ENCODE measurements at places on chromosomes 3 and 15.
A peak's percentile ranks its signal among the peaks of the same experiment; 100 is the strongest.

GRCh38 chr15:75648156-75649000 is 666 bp downstream of the SNX33 start:
- DNase-seq, result peak; percentile 79

GRCh38 chr15:83848315-83849050 is 194.6 kb downstream of the ADAMTSL3 start:
- DNase-seq, result no peak

GRCh38 chr3:161879470-161879869 is 382.9 kb downstream of the OTOL1 start:
- no peak for DNase-seq

- peak; percentile 97 for DNase-seq
Measured at GRCh38 chr3:195542698-195543499, at the start of gene PPP1R2. Gene PPP1R2 (minus strand): TSS chr3:195543325. CDS start chr3:195543025, 300 bp downstream.

DNA sequence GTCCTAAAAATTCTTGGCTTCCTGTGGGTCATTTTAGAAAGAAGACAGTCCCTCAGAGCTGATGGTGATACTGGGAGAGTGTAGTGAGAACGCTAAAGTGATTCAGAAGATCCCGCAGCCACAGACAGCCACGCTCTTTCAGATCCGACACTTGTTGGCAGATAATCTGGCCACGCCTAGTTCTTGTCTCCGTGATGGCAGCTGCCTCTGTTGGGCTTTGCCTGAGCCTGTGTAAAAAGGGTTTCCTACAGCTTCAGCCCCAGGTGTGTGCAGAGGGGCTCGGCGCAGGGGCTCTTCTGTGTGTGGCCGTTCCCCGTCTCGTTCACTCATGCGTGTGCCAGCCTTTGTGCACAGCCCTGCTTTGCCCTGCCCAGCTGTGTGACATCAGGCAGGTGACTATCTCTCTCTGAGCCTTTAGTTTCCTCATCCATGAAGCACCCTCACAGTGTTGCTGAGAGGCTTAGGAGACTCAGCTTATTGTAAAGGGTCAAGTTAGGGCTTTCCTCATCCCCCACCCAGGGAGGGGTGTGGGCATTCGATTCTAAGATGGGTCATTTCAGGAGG is 6.3 kb downstream of the IRAK2 start:
- DNase-seq, result no peak

DNA sequence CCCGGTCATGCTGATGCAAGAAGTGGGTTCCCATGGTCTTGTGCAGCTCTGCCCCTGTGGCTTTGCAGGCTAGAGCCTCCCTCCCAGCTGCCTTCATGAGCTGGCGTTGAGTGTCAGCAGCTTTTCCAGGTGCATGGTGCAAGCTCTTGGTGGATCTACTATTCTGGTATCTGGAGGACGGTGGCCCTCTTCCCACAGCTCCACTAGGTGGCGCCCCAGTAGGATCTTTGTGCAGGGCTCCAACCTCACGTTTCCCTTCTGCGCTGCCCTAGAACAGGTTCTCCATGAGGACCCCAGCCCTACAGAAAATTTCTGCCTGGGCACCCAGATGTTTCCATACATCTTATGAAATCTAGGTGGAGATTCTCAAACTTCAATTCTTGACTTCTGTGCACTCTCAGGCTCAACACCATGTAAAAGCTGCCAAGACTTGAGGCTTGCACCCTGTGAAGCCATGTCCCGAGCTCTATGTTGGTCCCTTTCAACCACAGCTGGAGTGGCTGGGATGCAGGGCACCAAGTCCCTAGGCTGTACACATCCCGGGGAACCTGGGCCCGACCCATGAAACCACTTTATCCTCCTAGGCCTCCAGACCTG is 238.4 kb upstream of the MDFIC2 start:
- DNase-seq, result no peak

- DNase-seq, result no peak
Measured at GRCh38 chr3:187802928-187803259, 57.6 kb upstream of the BCL6 start.

GRCh38 chr3:141864281-141864970 is 12.0 kb upstream of the ATP1B3 start:
- no peak for DNase-seq

DNA sequence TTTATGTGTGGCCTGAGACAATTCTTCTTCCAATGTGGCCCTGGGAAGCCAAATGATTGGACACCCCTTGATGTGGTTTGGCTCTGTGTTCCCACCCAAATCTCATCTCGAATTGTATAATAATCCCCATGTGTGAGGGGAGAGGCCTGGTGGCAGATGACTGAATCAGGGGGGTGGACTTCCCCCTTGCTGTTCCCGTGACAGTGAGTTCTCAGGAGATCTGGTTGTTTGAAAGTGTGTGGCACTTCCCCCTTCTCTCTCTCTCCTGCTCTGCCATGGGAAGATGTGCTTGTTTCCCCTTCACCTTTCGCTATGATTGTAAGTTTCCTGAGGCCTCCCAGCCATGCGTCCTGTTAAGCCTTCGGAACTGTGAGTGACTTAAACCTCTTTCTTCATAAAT is 60.1 kb upstream of the PARL start:
- no peak for DNase-seq

DNA sequence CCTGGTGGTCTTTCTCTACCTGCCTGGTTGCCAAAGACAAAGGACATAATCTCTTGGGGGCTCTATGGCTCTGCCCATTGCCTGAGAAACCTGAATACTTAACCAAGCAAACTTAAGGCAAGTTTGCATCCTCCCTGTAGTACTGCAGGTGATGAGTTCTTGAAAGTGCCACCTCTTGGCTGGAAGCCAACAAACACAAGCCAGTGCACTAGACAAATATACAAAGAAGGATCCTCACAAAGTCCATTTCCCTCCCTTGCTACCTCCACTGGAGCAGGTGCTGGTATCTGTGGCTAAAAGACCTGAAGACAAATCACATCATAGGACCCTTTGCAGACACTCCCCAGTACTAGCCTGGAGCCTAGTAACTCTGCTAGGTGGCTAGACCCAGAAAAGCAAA is 772.3 kb downstream of the SI start:
- no peak for DNase-seq

DNA sequence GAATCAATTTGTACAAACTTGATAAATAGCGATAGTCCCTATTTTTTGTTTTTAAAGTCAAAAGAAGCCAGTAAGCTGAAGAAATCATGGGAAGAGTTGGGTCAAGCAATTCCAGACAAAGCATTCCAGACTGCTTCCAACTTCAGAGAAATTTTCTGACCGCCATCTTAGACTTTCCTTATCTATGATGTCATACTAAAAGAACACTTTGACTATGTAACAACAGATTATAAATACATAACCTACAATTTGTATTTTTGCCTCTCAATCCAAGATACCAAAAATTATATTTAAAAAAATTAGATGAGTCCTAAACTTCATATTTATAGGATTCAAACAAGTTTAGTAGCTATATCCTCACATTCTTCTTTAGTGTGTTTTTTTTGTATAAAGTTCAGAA is 286.2 kb upstream of the KCNH8 start:
- no peak for DNase-seq

- DNase-seq, result peak; percentile 82
Measured at GRCh38 chr15:59917504-59918157, 86.5 kb upstream of the FOXB1 start.

DNA sequence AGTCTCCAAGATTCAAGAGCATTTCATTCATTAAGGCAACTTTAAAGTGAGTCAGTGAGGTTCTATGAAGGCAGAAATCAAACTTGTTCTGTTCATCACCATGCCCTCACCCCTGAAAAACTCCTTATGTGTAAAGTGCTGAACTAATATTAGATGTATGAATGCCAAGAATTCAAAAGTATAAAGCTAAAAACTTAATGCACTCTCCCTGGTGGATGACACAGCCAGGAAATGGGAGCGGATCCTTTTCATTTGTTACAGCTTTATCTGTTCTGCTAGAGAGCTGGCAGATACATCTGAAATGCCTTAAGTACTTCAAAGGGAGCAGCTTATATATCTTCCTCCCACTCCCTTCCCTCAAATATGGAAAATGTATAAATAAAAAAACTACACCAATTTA is 8.2 kb downstream of the TXNRD3 start:
- no peak for DNase-seq

DNA sequence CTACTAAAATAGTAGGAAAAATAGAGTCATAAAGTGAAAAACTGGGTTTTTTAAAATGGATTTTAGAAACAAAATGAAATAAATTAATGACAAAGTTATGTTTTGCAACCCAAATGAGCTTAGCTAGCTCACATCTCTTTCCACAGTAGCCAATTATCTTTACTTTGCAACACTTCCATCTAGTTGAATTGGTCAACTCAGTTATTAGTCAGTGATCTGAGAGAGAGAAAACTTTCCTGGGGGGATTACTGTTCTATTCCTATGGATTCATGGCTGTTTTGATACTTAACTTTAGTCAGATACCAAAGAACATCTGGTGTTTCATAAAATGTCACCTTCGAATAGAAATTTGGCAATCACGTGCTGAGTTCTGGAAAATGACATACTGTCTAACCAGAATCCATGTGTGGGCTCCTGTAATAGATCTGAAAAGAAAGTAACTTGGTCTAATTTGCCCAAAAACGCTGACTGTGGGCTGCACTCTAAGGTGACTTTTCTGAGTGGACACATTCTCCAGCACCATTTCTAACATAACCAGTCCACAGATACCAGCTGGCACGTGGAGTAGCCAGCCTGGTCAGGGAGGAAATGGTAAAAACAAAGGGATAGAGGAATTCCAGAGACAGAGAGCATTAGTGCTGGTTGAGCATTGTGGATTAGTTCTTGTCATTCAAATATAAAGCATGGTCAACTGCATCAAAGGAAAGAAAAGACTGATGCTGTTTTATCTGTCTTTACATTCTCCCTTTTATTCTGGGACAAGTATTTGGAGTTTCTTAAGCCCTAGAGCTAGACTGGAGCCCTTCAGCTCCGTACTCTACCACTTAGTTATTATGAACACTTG is 45.2 kb upstream of the CCDC80 start:
- DNase-seq, result peak; percentile 24

DNA sequence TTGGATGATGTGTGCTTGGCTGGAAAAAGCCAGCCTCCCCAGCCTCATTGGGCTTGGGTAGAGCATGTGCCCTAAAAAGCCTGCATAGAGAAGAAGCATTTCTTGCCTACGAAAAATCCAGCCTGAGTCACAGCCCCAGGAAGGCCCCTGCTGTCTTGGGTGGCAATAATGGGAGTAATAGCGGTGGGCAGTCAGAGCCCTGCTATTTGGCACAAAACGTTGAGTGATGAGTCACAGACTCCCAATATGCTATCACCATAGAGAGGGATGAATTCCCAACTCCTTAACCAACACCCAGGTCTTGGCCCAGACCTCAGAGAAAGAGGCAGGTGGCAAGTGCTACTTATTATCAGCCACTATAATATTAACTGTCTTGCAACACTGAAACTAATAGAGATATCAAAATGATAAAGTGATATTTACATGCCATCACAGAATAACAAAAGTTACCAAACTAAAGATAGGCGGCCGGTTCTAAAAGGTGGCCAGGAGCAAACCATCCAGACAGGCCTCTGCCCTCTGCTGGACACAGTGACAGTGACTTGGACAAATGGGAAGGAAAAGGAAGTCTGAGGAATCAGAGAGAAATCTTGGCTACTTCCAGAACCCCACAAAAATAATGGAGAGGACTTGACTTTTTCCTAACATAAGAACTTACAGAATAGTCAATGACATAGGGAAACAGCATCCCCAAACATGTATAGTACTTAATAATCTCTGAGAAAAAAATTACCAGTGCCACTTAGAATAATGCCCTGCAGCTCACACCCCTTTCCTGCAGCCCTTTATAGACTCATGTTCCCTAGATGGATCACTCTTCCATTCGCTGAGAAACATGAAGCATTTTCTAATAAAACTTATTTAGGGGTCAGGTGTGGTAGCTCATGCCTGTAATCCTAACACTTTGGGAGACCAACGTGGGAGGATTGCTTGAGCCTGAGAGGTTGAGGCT is 51.9 kb upstream of the MUC13 start:
- peak; percentile 39 for DNase-seq

- DNase-seq, result no peak
Measured at GRCh38 chr15:41169781-41170180, 53.7 kb upstream of the INO80 start.

DNA sequence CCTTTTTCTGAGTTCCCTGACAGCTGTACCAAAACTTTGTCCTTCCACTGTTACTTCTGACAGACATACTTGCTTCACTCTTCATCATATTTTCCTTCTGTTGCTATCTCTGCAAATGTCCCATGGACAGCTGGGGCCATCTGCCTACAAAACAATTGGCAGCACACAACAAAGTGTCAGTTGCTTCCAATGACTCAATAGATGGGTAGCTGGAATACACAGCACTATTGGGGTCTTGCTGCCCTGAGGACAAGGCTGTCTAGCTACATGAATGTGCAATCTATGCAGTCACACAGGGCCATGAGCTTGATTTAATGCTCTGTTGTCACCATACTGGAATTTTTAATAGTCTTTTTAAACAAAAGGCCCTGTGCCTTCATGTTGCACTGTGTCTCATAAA is 192.8 kb downstream of the DTWD1 start:
- DNase-seq, result no peak

DNA sequence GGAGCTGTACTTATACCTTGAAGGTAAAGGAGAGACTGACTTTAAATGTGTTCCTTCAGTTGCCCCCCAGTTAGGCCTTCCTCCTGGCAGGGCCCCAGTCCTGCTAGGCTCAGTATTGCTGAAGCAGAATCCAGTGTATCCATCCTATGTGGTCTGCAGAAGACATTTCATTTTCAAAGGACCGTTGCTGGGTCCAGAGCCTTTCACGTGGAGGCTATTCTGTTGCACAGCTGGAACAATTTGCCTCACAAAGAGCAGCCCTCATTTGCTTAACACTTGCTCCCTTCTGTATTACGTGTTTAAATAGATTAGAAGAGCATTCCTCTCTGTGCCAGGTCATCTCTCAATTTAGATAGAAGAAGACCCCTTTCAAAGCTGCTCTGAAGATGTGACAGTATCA is 78.9 kb upstream of the CFAP20DC start:
- peak; percentile 74 for DNase-seq

DNA sequence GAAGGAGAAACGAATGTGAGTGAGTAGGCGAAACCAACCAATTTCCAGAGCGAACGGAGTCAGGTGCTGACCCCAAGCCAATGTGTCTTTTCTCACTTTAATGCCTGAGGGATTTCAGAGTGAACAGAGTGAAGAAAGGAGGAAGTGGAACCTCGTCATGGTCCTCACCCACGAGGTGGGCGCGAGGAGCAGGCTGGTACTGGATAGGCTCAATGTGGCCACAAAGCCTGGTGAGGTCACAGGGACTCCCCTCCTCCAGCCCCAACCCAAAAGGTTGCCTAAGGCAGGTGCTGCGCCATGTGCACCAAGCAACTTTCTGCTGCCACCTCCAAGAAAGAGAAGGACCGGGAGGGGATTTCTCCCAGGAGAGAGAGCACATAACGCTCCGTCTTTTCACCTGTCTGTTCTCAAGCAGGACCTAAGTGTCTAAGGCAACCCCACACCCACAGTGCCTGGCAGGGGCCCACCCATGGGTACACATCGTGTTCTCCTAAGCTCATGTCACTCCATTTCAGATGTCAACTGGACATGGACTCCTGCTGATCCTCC is 3.8 kb downstream of the NRROS start:
- DNase-seq, result no peak
